Effector memory CD8-positive, alpha-beta T cell (primary cell): ENCODE measurements at places on chromosomes 12 and 14.

- DNase-seq: no peak
- peak overlapping the region; percentile 97 for H3K4me3 ChIP-seq
- peaks cover 89% of the 10 kb centered on the region for H3K36me3 ChIP-seq
- H3K27me3 ChIP-seq: no peaks in the 10 kb centered on the region
Measured at GRCh38 chr12:57519796-57520052, 590 bp downstream of the DDIT3 start.

- peaks cover 41% of the 10 kb centered on the region for H3K27me3 ChIP-seq
- H3K36me3 ChIP-seq: no peaks in the 10 kb centered on the region
- no peaks in the 10 kb centered on the region for H3K4me1 ChIP-seq
- no peak overlapping the region for H3K4me3 ChIP-seq
- DNase-seq: no peak
Measured at GRCh38 chr12:80033448-80033847, 65.9 kb upstream of the OTOGL start.

DNA sequence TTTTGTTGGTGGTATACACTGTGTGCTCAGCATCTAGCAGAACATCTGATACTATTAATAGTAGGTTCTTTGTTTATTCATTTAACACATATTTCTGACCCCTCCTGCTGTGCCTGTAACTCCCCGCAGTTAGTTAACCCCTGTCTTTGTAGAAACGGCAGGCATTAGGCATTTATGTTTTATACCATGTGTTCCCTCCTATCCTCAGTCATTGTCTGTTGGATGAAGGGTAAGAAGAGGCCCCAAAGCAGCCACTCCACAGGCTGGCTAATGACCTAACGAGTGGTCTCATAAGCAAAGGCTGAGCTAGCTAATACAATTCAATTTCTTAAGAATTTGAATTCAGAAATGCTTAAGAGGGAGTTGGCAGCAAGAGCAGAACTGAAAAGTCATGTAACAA lies 170.8 kb downstream of the TMX1 start:
- no peak overlapping the region for H3K27ac ChIP-seq
- peaks cover 50% of the 10 kb centered on the region for H3K27me3 ChIP-seq
- no peak overlapping the region for H3K4me3 ChIP-seq
- no peaks in the 10 kb centered on the region for H3K36me3 ChIP-seq
- DNase-seq: no peak
- H3K4me1 ChIP-seq: no peaks in the 10 kb centered on the region

- no peak overlapping the region for H3K27ac ChIP-seq
- DNase-seq: no peak
- no peaks in the 10 kb centered on the region for H3K4me1 ChIP-seq
Measured at GRCh38 chr12:34109390-34109789, 87.1 kb downstream of the ALG10 start.

DNA sequence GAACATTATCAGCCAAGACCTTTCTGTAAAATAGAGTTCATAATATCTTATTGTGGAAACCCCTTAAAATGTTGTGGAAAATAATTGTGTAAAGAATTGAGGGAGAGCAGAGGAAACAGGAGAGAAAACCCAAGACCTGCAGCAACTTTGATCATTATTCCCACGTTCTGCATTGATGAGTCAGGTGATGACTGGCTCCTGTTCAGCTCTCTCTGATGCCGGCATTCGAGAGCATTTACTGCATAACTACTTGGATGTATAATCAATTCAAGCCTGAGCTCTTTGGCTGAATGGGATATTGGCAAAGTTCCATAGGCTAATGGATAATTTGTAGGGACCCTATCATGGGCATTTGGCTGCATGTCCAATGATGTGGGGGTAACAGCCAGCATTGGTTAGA lies 176.3 kb upstream of the ARID2 start:
- no peak overlapping the region for H3K27ac ChIP-seq
- no peak for DNase-seq

DNA sequence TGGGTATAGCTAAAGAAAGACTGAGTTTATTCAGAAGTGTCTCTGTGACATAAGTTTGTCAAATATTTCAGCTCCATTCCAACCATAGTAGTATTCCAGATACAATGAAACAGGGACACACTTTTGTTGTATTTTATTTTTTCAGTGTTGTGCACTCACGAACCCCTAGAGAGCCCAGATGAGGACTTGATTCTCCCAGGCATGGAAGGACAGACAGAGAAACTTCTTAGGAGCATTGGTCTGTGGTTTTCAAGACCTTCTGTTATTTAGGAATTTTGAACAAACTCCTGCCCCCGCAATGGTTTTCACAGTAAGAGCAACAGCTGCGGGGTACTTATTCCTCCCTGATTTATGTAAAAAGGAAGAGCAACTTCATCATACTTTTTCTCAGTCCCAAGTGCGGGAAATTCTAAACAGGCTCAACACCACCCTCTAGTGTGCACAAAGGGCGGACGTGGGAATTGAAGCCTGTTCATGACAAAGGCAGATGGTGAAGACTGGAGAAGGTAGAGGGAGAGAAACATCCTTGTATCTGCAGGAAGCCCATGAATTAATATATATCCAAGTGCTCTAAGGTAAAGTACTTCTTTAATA lies 147.6 kb downstream of the PAH start:
- DNase-seq: peak; percentile 10
- peaks cover 6% of the 10 kb centered on the region for H3K27me3 ChIP-seq
- no peak overlapping the region for H3K4me3 ChIP-seq
- H3K27ac ChIP-seq: no peak overlapping the region
- H3K36me3 ChIP-seq: no peaks in the 10 kb centered on the region

DNA sequence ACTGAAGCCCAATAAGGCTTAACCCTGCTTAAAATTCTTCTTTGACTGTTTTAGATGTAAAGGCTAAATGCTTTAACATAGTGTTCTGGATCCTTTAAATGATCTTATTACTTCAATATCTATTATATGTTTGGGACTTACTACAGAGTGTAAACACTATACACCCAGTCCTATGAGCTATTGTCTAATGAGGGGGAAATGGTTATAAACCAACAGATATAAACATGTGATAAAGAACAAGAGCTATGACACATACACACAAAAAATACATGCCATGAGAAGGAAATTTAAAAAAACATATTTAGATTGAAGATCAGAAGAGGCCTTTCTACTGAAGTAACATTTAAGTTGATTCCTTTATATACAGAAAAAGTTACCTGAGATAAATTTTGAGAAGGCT lies 505.1 kb downstream of the FOXG1 start:
- no peaks in the 10 kb centered on the region for H3K36me3 ChIP-seq
- H3K4me3 ChIP-seq: no peak overlapping the region
- no peak overlapping the region for H3K27ac ChIP-seq

DNA sequence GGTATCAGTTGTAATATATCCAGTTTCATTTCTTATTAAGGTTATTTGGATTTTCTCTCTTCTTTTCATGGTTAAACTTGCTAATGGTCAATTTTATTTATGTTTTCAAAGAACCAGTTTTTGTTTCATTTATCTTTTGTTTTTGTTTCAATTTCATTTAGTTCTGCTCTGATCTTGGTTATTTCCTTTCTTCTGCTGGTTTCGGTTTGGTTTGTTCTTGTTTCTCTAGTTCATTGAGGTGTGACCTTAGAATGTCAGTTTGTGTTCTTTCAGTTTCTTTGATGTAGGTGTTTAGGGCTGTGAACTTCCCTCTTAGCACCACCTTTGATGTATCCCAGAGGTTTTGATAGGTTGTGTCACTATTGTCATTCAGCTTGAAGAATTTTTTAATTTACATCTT lies 145.6 kb upstream of the SLCO1B1 start:
- H3K4me3 ChIP-seq: no peak overlapping the region
- peaks cover 3% of the 10 kb centered on the region for H3K36me3 ChIP-seq
- DNase-seq: no peak
- H3K27ac ChIP-seq: no peak overlapping the region
- H3K4me1 ChIP-seq: no peaks in the 10 kb centered on the region

- H3K27me3 ChIP-seq: peaks cover 5% of the 10 kb centered on the region
- H3K4me3 ChIP-seq: no peak overlapping the region
- no peaks in the 10 kb centered on the region for H3K4me1 ChIP-seq
Measured at GRCh38 chr12:15767301-15767700, 21.9 kb downstream of the EPS8 start.

DNA sequence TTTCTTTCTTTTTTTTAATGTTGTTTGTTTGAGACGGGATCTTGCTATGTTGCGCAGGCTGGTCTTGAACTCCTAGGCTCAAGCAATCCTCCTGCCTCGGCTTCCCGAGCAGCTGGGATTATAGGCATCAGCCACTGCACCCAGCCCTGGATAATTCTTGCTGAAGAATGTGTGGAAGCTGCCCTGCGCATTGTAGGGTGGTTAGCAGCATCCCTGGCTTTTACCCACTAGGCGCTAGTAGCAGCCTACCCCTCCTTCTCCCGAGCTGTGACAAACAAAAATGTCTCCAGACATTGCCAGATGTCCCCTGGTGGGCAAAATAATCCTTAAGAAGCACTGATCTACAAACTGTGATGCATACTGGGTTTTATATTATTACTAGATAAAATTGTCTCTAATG lies 6.6 kb downstream of the DCAF4 start:
- H3K4me3 ChIP-seq: no peak overlapping the region
- no peak overlapping the region for H3K27ac ChIP-seq
- peaks cover 3% of the 10 kb centered on the region for H3K36me3 ChIP-seq
- H3K27me3 ChIP-seq: no peaks in the 10 kb centered on the region
- peaks cover 23% of the 10 kb centered on the region for H3K4me1 ChIP-seq

GRCh38 chr12:2792671-2793500 lies 1.9 kb upstream of the FKBP4 start:
- peaks cover 18% of the 10 kb centered on the region for H3K36me3 ChIP-seq
- no peak for DNase-seq
- peaks cover 15% of the 10 kb centered on the region for H3K4me1 ChIP-seq
- H3K27me3 ChIP-seq: no peaks in the 10 kb centered on the region
- peak overlapping the region; percentile 46 for H3K27ac ChIP-seq
- H3K4me3 ChIP-seq: peak overlapping the region; percentile 81

GRCh38 chr12:16524378-16524777 lies 81.6 kb downstream of the LMO3 start:
- no peak overlapping the region for H3K4me3 ChIP-seq
- H3K36me3 ChIP-seq: no peaks in the 10 kb centered on the region
- H3K27me3 ChIP-seq: no peaks in the 10 kb centered on the region
- no peak for DNase-seq
- no peak overlapping the region for H3K27ac ChIP-seq

GRCh38 chr14:75230140-75230792 lies 48.4 kb upstream of the FOS start:
- H3K4me1 ChIP-seq: peaks cover 47% of the 10 kb centered on the region
- H3K4me3 ChIP-seq: peak overlapping the region; percentile 56
- H3K27ac ChIP-seq: peak overlapping the region; percentile 87
- H3K36me3 ChIP-seq: no peaks in the 10 kb centered on the region

DNA sequence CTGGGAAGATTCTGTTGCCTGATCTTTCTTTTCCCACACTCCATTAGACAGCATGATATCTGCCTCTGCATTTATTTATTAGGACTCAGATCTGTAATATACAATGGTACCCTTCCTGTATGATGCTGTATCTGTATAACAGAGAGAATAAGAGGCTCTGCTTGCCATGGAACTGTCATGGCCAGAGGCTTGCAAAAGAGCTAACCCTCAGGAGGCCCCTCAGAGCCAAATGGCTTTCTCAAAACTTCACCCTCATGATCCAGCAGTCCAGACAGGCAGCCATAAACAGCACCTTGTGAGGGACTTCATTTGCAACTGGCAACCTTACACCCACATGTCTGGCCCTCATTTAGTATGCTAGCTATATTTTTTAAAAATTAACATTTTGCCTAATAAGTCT lies 57.6 kb downstream of the TMEM30B start:
- DNase-seq: no peak
- no peak overlapping the region for H3K27ac ChIP-seq
- no peak overlapping the region for H3K4me3 ChIP-seq
- no peaks in the 10 kb centered on the region for H3K4me1 ChIP-seq
- no peaks in the 10 kb centered on the region for H3K36me3 ChIP-seq
- peaks cover 58% of the 10 kb centered on the region for H3K27me3 ChIP-seq

DNA sequence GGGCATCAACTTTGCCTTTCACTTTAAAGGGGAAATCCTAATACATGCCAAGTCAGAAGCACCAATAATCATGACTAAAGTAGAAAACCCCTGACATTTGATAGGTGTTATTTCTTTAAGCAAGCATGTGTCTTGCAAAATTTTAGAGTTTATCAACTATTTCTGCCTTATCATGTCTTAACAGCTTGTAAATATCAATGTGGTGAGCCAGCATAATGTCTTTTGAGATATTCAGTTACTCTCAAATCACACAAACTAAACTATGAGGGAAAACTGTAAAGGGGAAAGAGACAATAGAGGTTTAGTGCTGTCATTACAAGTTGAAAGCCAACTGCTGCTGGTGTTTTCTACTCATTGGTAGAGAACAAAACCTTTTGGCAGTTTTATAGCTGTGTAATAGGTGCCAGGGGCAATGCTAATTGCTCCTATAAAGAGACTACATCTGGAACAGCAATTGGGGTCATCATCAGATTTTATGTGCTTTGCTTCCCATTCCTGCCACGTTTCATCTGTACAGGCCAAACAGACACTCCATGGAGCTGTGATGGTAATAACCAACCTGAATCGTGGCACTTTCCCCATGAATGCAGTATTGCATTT lies 1027.4 kb downstream of the FSCB start:
- DNase-seq: no peak
- H3K4me3 ChIP-seq: no peak overlapping the region
- no peaks in the 10 kb centered on the region for H3K36me3 ChIP-seq
- no peaks in the 10 kb centered on the region for H3K27me3 ChIP-seq
- no peak overlapping the region for H3K27ac ChIP-seq

- no peaks in the 10 kb centered on the region for H3K27me3 ChIP-seq
- H3K4me1 ChIP-seq: no peaks in the 10 kb centered on the region
- H3K27ac ChIP-seq: no peak overlapping the region
- no peaks in the 10 kb centered on the region for H3K36me3 ChIP-seq
- DNase-seq: no peak
Measured at GRCh38 chr14:44494137-44494536, 12.9 kb downstream of the FSCB start.

- no peak overlapping the region for H3K4me3 ChIP-seq
- peaks cover 2% of the 10 kb centered on the region for H3K36me3 ChIP-seq
- no peak for DNase-seq
Measured at GRCh38 chr14:101235335-101236103, 325.8 kb upstream of the DIO3 start.

DNA sequence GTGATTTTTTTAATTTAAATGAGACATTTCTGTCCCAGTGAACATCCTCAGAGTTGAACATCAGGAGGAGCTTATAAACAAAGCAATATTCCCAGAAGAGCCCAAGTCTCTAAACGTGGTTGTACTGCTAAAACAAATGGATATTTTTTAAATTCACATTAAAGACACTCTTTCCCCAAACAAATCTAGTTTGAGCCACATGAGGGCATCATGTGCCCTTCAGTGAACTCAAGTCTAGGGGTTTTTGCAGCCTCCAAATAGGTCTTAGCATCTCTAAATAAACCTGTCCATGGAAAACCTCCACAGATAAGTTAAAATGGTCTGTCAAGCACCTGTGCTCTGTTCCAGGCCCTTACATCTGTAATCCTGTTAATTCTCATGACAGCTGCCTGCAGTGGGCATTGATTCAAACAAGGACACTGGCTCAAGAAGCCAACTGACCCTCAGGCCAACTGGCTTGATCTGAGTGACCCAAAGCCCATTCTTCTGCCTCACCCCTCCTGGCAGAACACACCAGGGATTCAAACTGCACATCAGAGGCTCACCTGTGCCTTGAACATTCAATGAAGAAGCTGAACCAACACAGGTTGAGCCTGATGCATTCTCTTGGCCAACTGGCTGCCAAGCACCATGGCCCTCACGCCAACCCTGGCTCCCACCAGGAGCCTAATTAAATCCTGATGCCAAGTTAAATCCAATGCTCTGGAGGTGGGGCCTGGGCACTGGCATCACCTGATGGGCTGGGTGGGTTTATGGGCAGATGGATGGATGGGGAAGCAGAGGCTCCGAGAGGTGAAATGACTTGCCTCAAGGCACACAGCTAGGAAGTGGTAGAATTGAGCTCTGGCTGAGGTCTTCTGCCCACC lies 8.6 kb downstream of the ISCU start:
- no peak overlapping the region for H3K4me3 ChIP-seq
- H3K27me3 ChIP-seq: no peaks in the 10 kb centered on the region
- no peak for DNase-seq
- H3K36me3 ChIP-seq: peaks cover 23% of the 10 kb centered on the region
- H3K4me1 ChIP-seq: peaks cover 16% of the 10 kb centered on the region
